ENCODE measurements at places on chromosomes 7 and 10. TPM values are rescaled to one million over a fixed set of nuclear protein-coding genes. Genes with fewer than 3 reads are reported as not detected.

The ALKBH4 gene
- total RNA-seq: 14.3 TPM

The IMPDH1 gene
- 27.0 TPM for total RNA-seq

The MPP7 gene
- total RNA-seq: 1.4 TPM

The LRRC18 gene
- not detected for total RNA-seq

The PAX4 gene
- not detected for total RNA-seq
